Stimulated activated CD4-positive, alpha-beta T cell treated with anti-CD3 and anti-CD28 coated beads, TNF-alpha, amount 100 ng/mL, for 48 hours (primary cell): ENCODE measurements at places on chromosomes 12 and 14.

GRCh38 chr14:53993920-53994607 is 37.4 kb upstream of the BMP4 start:
- no peak for DNase-seq

DNA sequence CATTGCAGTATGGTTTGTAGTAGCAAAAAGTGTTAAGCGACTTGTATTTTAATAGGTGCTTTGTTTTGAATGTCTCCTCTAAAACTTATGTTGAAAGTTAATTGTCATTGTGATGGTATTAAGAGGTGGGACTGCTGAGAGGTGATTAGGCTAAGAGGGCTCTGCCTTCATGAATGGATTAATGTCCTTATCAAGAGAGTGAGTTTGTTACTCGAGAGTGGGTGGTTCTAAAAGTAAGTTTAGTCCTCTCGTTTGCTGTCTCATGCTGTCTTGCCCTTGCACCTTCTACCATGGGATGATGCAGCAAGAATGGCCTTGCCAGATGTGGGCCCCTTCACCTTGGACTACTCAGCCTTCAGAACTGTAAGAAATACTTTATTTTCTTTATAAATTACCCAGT is 17.4 kb downstream of the ZDHHC17 start:
- no peak for DNase-seq

- no peak for DNase-seq
Observed at GRCh38 chr14:100187247-100187833, 27.9 kb upstream of the DEGS2 start.

GRCh38 chr12:72291175-72291574 is 19.0 kb downstream of the TRHDE start:
- no peak for DNase-seq

- DNase-seq, result no peak
Observed at GRCh38 chr14:52918486-52918885, 32.4 kb downstream of the FERMT2 start.

- DNase-seq, result no peak
Observed at GRCh38 chr12:58321414-58321813, 380.0 kb downstream of the ATP23 start.

- DNase-seq, result peak; percentile 10
Observed at GRCh38 chr12:131950182-131950913, 606 bp downstream of the EP400 start.

DNA sequence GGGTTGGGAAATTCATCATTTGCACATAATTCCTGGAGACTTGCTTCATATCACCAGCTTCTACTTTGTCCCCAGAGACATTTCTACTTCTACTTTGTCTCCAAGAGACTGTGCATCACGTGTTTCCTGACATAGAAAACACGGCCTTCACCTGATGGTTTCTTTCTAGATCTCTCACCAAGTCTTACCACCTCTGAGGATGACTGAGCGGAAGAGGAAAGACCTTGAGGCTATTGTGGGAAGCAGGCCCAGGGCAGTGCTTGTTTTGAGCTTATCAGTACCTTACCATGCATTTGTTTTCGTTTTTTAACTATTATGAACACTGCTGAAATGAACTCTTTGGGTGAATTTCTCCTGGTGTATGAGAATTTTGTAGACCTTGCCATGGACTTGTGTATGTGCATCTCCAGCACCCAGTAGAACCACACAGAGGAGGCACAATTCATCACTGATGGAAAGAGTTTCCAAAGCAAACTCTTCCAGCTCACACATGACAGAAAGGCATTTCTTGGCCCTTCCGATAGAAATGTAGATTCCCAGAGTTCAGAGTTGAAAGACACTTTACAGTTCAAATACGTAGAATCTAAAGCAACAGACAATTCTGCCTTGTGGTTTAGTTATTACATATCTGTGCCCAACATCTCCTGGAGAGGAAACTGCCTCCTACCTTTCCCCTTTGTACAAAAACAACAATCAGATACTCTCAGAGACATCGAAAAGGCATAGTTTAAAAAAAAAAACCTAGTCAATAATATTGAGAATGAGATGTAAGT is 434.7 kb downstream of the FUT8 start:
- DNase-seq, result peak; percentile 34

- DNase-seq, result no peak
Observed at GRCh38 chr14:25094171-25094907, 44.4 kb upstream of the STXBP6 start.

- no peak for DNase-seq
Observed at GRCh38 chr14:70642303-70643235, 853 bp downstream of the TTC9 start.

GRCh38 chr12:126397071-126397581 is 1331.9 kb downstream of the AACS start:
- no peak for DNase-seq

- no peak for DNase-seq
Observed at GRCh38 chr12:20096430-20096829, 271.9 kb upstream of the PDE3A start.

DNA sequence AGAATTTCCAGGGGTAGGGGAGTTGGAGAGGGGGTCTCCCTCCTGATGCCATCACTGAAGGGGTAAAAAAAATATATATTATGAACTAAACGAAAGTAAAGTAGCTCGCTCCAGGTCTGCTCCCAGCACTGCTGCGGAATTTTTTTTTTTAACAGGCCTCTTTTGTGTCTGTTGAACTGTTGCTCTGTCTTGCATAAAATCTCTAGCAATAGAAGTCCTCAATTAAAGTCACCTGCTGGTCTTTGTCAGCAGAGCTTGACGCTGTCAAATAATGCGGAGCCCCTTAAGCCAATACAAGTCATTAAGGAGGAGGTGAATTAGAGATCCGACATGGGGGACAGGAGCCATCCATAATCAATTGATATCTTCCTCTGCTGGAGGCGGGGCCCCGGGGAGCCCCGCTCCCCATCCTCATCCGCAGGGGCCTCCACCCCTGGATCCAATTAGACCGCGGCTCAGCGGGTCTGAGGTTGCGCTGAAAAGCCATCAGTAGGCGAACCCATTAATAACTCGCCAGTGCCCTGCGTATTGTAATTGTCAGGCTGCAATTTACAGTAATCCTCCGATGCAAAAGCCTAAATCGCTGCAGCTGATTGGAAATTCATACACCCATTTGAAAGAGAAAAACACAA is 85.6 kb downstream of the DICER1 start:
- DNase-seq, result no peak

- DNase-seq, result no peak
Observed at GRCh38 chr12:88648625-88649024, 68.4 kb upstream of the KITLG start.
